Esophagus squamous epithelium (tissue), 5 donors: ENCODE measurements at places on chromosomes 2 and 18.
A peak's percentile ranks its signal among the peaks of the same experiment; 100 is the strongest.

DNA sequence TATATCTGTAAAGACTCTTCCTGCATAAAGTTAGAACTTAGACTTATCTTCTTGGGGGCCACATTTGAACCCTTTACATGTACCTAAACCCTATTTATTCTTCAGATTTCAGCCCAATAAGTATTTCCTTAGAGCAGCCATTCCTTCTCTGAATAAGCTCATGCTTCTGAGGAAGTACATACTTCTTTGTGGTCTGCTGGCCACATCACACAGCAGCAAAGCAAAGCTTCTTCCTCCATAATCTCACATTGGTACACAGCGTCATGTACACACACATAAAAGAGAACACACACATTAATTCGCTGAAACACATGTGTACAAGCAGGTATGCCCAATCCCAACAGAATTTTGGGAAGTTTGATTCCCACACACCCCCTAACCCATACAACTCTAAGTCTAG, 331.0 kb downstream of the CDH2 start:
- DNase-seq = no peak
- H3K4me3 ChIP-seq = no peak overlapping the region
- no peaks in the 10 kb centered on the region for H3K36me3 ChIP-seq
- H3K27me3 ChIP-seq = no peaks in the 10 kb centered on the region
- no peaks in the 10 kb centered on the region for H3K4me1 ChIP-seq
- H3K27ac ChIP-seq = no peak overlapping the region

- peaks cover 5% of the 10 kb centered on the region for H3K36me3 ChIP-seq
- no peaks in the 10 kb centered on the region for H3K4me1 ChIP-seq
- H3K27me3 ChIP-seq = no peaks in the 10 kb centered on the region
- no peak for DNase-seq
- no peak overlapping the region for H3K27ac ChIP-seq
- no peak overlapping the region for H3K4me3 ChIP-seq
Observed at GRCh38 chr18:79283131-79283810, 112.5 kb upstream of the NFATC1 start.

DNA sequence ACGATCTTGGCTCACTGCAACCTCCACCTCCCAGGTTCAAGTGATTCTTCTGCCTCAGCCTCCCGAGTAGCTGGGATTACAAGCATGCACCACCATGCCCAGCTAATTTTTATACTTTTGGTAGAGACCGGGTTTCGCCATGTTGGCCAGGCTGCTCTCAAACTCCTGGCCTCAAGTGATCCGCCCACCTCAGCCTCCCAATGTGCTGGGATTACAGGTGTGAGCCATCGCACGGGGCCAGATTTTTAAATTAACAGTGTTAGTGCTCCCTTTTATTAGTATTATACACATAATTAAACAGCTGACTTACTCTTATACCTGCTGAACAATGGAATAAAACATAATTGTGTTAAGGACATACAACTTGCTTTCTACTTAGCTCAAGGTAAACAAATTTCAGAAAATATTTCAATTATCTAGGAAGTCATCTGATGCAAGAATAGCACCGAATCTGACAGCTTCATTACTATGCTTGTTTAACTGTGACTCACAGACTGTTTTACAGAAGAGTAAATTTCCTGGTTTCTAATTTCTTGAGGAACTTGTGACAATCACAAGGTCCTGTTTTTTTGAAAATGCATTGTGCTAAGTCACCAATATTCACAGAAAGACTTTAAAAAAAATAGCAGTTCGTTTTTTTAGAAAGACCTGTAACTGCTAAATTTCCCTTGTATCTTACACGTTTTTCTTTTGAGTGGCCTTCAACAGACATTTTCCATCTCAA, 51.2 kb downstream of the SPIRE1 start:
- DNase-seq = no peak
- peak overlapping the region; percentile 79 for H3K27ac ChIP-seq
- no peak overlapping the region for H3K4me3 ChIP-seq
- no peaks in the 10 kb centered on the region for H3K36me3 ChIP-seq

- H3K4me1 ChIP-seq = no peaks in the 10 kb centered on the region
- H3K4me3 ChIP-seq = no peak overlapping the region
- no peaks in the 10 kb centered on the region for H3K36me3 ChIP-seq
- DNase-seq = no peak
Observed at GRCh38 chr2:172496160-172496608, 59.7 kb upstream of the PDK1 start.

GRCh38 chr2:150389447-150389846, 98.0 kb downstream of the RND3 start:
- no peak for DNase-seq
- H3K36me3 ChIP-seq = no peaks in the 10 kb centered on the region
- H3K4me1 ChIP-seq = no peaks in the 10 kb centered on the region
- H3K4me3 ChIP-seq = no peak overlapping the region
- H3K27me3 ChIP-seq = no peaks in the 10 kb centered on the region

DNA sequence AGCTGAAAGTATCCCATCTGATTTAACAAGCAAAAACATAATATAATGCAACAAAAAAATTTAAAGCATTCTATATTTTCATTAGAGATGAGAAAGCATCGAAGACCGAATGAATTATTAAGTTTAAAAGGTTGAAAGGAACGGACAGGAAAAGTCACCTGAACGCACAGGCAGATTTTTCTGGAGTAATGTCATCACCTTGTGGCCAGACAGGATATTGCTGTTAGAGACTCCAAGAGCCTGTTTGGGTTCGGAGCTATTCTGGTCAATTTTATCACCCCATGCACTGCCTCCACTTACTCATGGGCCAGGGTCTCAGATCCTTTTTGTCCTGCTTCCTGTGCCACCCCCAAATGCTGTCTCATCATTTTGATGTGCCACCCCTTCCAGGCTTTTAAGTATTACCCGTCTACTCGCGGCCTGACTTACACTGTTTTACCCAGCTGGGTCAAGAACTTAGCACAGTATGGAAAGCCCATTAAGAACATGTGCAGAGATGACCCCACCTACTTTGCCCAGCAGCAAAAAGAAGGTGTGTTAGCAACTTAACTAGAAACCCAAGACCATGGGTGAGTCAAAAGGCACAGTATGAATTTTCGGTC, 27.3 kb downstream of the GKN2 start:
- H3K27me3 ChIP-seq = no peaks in the 10 kb centered on the region
- H3K36me3 ChIP-seq = no peaks in the 10 kb centered on the region
- H3K4me1 ChIP-seq = no peaks in the 10 kb centered on the region

GRCh38 chr2:2101924-2102323, 229.2 kb downstream of the MYT1L start:
- H3K36me3 ChIP-seq = no peaks in the 10 kb centered on the region
- no peak for DNase-seq
- no peak overlapping the region for H3K4me3 ChIP-seq

GRCh38 chr2:204510709-204511420, 34.4 kb upstream of the PARD3B start:
- no peak overlapping the region for H3K27ac ChIP-seq
- no peaks in the 10 kb centered on the region for H3K27me3 ChIP-seq
- no peaks in the 10 kb centered on the region for H3K36me3 ChIP-seq
- H3K4me1 ChIP-seq = no peaks in the 10 kb centered on the region
- DNase-seq = no peak
- no peak overlapping the region for H3K4me3 ChIP-seq

GRCh38 chr2:68733365-68733764, 1.2 kb upstream of the ARHGAP25 start:
- peak overlapping the region; percentile 86 for H3K27ac ChIP-seq
- H3K4me3 ChIP-seq = no peak overlapping the region
- peaks cover 13% of the 10 kb centered on the region for H3K4me1 ChIP-seq
- no peaks in the 10 kb centered on the region for H3K27me3 ChIP-seq

DNA sequence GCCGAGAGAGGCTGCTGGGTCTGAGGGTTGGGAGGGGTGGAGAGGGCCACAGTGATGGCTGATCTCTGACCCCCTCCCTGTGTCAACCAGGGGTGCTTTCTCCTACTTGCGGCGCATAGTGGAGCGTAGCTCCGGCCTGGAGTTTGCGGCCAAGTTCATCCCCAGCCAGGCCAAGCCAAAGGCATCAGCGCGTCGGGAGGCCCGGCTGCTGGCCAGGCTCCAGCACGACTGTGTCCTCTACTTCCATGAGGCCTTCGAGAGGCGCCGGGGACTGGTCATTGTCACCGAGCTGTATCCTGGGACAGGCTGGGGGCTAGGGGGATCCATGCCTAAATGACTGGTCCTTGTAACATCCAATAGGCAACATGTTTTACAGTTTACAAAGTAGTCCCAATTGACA, 20.9 kb upstream of the GMPPA start:
- H3K27me3 ChIP-seq = no peaks in the 10 kb centered on the region
- DNase-seq = no peak

GRCh38 chr2:147829106-147829505, 15.7 kb upstream of the ACVR2A start:
- no peak overlapping the region for H3K4me3 ChIP-seq
- H3K36me3 ChIP-seq = no peaks in the 10 kb centered on the region
- H3K4me1 ChIP-seq = no peaks in the 10 kb centered on the region
- H3K27ac ChIP-seq = no peak overlapping the region

GRCh38 chr2:107511970-107512789, 314.5 kb upstream of the RGPD4 start:
- no peak for DNase-seq
- no peaks in the 10 kb centered on the region for H3K36me3 ChIP-seq
- no peaks in the 10 kb centered on the region for H3K27me3 ChIP-seq
- no peak overlapping the region for H3K27ac ChIP-seq
- H3K4me3 ChIP-seq = no peak overlapping the region

DNA sequence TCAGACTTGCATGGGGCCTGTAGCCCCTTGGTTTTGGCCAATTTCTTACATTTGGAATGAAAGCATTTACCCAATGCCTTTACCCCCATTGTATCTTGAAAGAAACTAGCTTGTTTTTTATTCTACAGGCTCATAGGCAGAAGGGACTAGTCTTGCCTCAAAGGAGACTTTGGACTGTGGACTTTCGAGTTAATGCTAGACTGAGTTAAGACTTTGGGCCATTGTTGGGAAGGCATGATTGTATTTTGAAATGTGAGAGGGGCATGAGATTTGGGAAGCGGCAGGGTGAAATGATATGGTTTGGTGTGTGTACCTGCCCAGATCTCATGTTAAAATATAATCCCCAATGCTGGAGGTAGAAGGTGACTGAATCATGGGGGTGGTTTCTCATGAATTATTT, 13.4 kb upstream of the WDR75 start:
- H3K4me3 ChIP-seq = no peak overlapping the region
- no peak overlapping the region for H3K27ac ChIP-seq
- H3K36me3 ChIP-seq = no peaks in the 10 kb centered on the region
- no peaks in the 10 kb centered on the region for H3K27me3 ChIP-seq

- H3K4me1 ChIP-seq = no peaks in the 10 kb centered on the region
- H3K36me3 ChIP-seq = peaks cover 52% of the 10 kb centered on the region
- no peak for DNase-seq
- no peak overlapping the region for H3K27ac ChIP-seq
- no peak overlapping the region for H3K4me3 ChIP-seq
Observed at GRCh38 chr2:210442457-210442856, 34.1 kb downstream of the LANCL1 start.

DNA sequence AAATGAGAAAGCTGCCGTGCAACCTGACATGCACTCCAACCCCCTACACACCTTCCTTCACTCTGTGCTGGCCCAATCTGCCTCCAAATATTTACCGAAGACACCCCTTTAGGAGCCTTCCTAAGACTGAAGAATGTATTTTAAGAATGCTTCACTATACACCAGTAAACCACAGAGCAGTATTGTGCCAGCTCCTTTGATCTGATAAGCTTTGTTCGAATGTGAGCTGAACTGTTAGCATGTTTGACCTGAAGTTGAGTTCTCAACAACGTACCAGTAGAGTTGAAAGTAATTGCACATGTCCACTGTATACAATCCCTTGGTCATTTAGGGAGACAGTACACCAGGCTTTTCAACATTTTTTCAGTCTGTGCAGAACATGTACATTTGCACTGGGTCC, 259.2 kb downstream of the TGIF1 start:
- no peak overlapping the region for H3K27ac ChIP-seq
- no peaks in the 10 kb centered on the region for H3K27me3 ChIP-seq
- no peak for DNase-seq
- no peak overlapping the region for H3K4me3 ChIP-seq
- no peaks in the 10 kb centered on the region for H3K4me1 ChIP-seq
- H3K36me3 ChIP-seq = no peaks in the 10 kb centered on the region

DNA sequence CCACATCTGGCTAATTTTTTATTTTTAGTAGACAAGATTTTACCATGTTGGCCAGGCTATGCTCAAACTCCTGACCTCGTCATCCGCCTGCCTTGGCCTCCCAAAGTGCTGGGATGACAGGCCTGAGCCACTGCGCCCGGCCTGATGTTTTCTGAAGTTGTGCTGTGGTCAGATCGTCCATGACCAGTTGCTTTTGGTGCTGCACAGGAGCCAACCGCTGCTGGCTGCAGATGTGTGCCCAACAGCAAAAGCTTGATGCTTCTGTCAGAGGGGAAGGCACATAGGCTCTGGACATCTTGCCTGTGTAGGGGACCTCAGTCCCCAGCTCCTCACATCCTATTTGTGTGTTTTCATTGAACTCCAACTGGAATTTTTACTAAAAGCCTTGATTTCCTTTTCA, 218.3 kb downstream of the AGAP1 start:
- no peaks in the 10 kb centered on the region for H3K36me3 ChIP-seq
- H3K27me3 ChIP-seq = no peaks in the 10 kb centered on the region
- H3K27ac ChIP-seq = no peak overlapping the region
- DNase-seq = no peak

DNA sequence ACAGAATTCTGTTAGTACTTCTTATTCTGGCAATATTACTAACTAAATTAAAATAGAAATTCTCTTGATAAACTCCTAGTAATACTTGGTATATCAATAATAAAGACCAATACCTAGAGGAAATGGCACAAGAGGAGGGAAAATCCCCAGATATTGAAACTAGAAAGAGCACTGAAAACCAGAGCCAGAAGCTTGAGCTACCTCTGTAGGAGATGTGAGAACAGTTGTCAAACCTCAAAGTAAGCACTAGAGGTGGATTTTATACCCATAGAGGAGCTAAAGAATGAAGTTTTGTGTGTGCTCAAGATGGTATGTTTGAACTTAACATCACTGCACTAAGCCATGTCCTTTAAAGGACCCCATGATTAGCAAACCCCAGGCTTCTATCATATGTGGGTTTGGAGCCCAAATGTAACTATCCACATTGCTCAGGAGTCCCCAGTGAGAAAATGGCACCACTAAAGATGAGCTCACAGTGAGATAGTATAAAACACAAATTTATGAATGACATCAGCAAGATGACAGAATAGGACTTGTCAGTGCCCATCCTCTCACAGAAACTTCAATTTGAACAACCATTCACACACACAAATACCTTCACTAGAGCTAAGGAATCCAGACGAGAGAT, 122.1 kb downstream of the PKP4 start:
- no peaks in the 10 kb centered on the region for H3K4me1 ChIP-seq
- H3K36me3 ChIP-seq = peaks cover 17% of the 10 kb centered on the region
- DNase-seq = no peak
- no peak overlapping the region for H3K4me3 ChIP-seq
- H3K27ac ChIP-seq = no peak overlapping the region

GRCh38 chr18:37698508-37699040, 133.0 kb upstream of the CELF4 start:
- no peak overlapping the region for H3K4me3 ChIP-seq
- H3K4me1 ChIP-seq = no peaks in the 10 kb centered on the region
- no peak for DNase-seq

- peaks cover 4% of the 10 kb centered on the region for H3K4me1 ChIP-seq
- H3K4me3 ChIP-seq = no peak overlapping the region
- no peak for DNase-seq
- no peaks in the 10 kb centered on the region for H3K36me3 ChIP-seq
- no peak overlapping the region for H3K27ac ChIP-seq
Observed at GRCh38 chr2:119202610-119203310, 20.9 kb upstream of the STEAP3 start.

GRCh38 chr2:60525899-60526298, 27.6 kb downstream of the BCL11A start:
- H3K4me3 ChIP-seq = no peak overlapping the region
- DNase-seq = no peak
- no peak overlapping the region for H3K27ac ChIP-seq
- no peaks in the 10 kb centered on the region for H3K36me3 ChIP-seq
